SK-N-SH (cell line): ENCODE measurements at places on chromosomes 11 and 22. TPM values are rescaled to one million over a fixed set of nuclear protein-coding genes. Genes with fewer than 3 reads are reported as not detected.

DNA sequence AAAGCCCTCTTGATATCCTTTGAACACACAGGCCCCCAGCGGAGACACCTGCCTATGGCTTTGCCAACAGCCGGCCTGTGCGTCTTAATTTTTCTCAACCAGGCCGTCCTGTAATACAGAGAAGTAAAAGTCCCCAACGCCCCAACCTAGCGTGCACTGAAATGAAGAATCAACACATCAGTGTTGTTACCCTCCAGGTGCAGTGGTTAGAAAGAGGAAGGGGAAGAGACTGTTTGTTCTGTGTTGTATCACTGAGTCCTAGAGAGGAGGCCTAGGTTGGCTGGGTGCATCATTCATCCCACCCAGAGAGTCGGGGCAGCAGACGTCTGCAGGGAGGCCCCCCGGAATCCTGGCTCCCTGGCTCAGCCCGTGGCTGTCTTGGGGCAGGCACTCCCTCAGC lies 25.7 kb downstream of the SGSM1 start:
- H3K27me3 ChIP-seq, result no peaks in the 10 kb centered on the region
- no peak overlapping the region for H3K27ac ChIP-seq
- no peak overlapping the region for H3K4me3 ChIP-seq
- DNase-seq, result no peak
- no peaks in the 10 kb centered on the region for H3K4me1 ChIP-seq

GRCh38 chr11:10495464-10495786 lies 40.4 kb downstream of the AMPD3 start:
- peaks cover 7% of the 10 kb centered on the region for H3K4me1 ChIP-seq
- no peaks in the 10 kb centered on the region for H3K27me3 ChIP-seq
- H3K27ac ChIP-seq, result no peak overlapping the region
- no peak overlapping the region for H3K4me3 ChIP-seq
- DNase-seq, result no peak
- no peaks in the 10 kb centered on the region; the same call in 1 of the 2 replicates for H3K36me3 ChIP-seq

DNA sequence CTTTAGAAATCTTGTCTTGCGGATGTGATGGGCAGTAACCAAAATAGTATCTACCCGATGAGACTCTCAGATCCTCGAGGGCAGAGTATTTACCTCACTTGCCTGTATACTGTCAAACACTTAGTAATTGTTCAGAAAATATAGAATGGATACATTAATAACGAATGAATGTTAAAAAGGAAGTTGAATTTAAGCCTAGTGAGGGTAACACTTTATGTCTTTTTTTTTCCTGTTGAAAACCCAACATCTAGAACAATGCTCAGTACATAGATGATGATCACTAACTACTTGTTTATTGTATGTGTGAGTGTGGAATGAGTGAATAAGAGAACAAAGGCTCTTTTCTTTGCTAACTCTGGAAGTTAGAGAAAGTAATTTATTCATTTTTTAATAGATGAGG lies 195.7 kb downstream of the MIAT start:
- no peak overlapping the region for H3K27ac ChIP-seq
- no peaks in the 10 kb centered on the region for H3K4me1 ChIP-seq
- no peak overlapping the region for H3K4me3 ChIP-seq
- no peak for DNase-seq

DNA sequence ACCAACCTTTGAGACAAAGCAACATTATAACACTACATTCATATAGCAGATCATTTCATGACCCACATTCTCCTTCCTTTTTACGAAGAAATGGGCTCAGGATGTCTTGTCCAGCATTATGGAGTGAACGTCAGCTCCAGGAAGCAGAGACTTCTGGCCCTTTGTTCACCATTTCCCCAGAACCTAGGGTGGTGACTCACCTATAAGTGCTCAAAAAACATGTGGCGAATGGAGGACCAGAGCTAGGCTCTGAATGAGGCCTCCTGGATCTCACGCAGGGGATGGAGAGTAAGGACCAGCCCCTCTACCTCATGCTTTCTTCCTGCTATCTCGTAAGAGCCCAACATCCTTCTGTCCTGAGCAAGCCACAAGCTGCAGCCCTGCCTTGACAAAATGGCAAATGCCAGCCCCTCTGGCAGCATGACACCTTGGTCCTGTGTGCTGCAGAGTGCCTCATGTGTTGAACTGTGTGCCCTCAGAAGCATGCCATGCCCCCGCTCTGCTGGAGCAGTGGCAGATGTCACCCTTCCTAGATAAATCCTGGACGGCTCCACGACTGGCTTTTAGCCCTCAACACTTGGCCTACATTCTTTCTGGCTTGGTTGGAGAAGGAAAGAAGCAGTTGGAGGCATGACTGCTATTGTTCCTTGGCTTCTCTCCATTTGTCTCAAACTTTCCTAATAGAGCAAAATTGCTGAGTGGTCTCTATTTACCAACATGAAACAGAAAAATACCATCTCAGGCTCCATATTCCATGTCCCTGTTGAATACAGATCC lies 6.5 kb upstream of the ST3GAL4 start:
- H3K36me3 ChIP-seq, result peaks cover 10% of the 10 kb centered on the region
- H3K4me1 ChIP-seq, result peaks cover 24% of the 10 kb centered on the region; the same call in 1 of the 2 replicates
- H3K27ac ChIP-seq, result no peak overlapping the region
- no peak for DNase-seq

DNA sequence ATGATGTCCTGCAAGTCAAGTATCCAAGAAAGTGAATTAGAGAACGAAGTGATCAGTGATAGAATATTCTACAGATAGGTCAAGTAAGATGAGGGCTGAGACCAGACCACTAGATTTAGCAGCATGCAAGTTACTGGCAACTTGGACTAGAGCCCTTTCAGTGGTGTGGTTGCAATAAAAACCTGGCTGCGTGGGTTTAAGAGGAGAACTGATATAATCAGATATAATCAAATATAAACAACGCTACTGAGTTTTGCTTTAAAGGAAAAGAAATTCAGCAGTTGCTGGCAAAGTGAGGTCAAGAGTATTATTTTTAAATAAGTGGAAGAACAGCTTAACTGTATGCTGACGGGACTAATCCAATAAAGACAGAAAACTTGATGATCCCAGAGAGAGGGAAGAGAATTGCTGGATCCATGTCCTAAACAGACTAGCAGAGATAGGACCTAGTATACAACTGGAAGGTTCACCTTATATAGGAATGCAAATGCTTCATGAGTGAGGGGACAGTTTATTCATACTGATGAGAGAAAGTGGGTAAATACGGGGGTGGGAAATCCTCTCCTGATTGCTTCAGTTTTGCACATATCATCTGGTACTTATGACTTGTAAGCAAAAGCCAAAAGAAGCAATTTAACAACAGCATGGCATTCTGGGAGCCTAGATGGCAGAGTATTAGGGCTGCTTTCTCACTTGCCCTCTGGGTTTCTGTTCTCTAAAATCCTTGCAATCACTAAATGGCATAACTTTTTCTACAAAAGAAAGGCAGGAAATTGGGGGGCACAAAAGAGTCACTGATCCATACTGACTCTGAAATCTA lies 146.2 kb downstream of the RBFOX2 start:
- H3K4me3 ChIP-seq, result no peak overlapping the region
- H3K36me3 ChIP-seq, result peaks cover 4% of the 10 kb centered on the region; the same call in 1 of the 2 replicates
- H3K27ac ChIP-seq, result peak overlapping the region; percentile 81
- H3K27me3 ChIP-seq, result no peaks in the 10 kb centered on the region

- DNase-seq, result no peak
- H3K27ac ChIP-seq, result no peak overlapping the region
- no peaks in the 10 kb centered on the region for H3K27me3 ChIP-seq
- H3K36me3 ChIP-seq, result no peaks in the 10 kb centered on the region
- no peak overlapping the region for H3K4me3 ChIP-seq
These were observed 59.2 kb downstream of the CACNG2 start for GRCh38 chr22:36644333-36644757.

GRCh38 chr11:116533186-116533825 lies 239.5 kb downstream of the BUD13 start:
- H3K27me3 ChIP-seq, result peaks cover 13% of the 10 kb centered on the region; the same call in 1 of the 2 replicates
- no peak overlapping the region for H3K4me3 ChIP-seq
- no peaks in the 10 kb centered on the region for H3K4me1 ChIP-seq
- H3K36me3 ChIP-seq, result no peaks in the 10 kb centered on the region
- H3K27ac ChIP-seq, result peak overlapping the region; percentile 83

- DNase-seq, result peak; percentile 82
- H3K27ac ChIP-seq, result peak overlapping the region; percentile 88
- peaks cover 23% of the 10 kb centered on the region; the same call in 1 of the 2 replicates for H3K4me1 ChIP-seq
- peak overlapping the region; percentile 88 for H3K4me3 ChIP-seq
These were observed 563 bp downstream of the MDK start for GRCh38 chr11:46381819-46382645.

GRCh38 chr11:116073854-116074837 lies 569.9 kb upstream of the CADM1 start:
- H3K4me1 ChIP-seq, result peaks cover 28% of the 10 kb centered on the region; the same call in 1 of the 2 replicates
- H3K27me3 ChIP-seq, result no peaks in the 10 kb centered on the region
- H3K4me3 ChIP-seq, result no peak overlapping the region
- no peaks in the 10 kb centered on the region for H3K36me3 ChIP-seq
- no peak for DNase-seq
- no peak overlapping the region for H3K27ac ChIP-seq

DNA sequence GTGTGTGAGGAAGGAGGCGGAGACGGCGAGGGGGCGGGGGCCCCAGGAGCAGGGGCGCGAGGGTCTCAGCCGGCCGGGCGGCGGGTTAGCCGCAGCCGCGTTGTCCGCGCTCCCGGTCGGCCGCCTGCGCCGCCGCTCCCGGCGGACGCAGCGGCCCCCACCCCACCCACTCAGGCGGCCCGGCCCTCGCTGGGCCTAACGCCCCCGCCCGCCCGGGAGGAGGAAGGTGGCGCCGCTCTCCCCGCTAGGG lies at the start of gene FCHSD2:
TSS of gene FCHSD2 (minus strand) at position 191 of the 250 bp plus-strand sequence. CDS start 441 bp downstream, outside the sequence.
- peak within 1 kb of the TSS; percentile 79 for H3K27ac ChIP-seq
- H3K4me1 ChIP-seq, result peaks cover 20% of the 10 kb centered on the region
- H3K27me3 ChIP-seq, result no peaks in the 10 kb centered on the region
- H3K36me3 ChIP-seq, result peaks cover 7% of the 10 kb centered on the region; the same call in 1 of the 2 replicates

GRCh38 chr11:128715691-128716561 lies 22.1 kb downstream of the FLI1 start:
- no peak overlapping the region for H3K4me3 ChIP-seq
- H3K27ac ChIP-seq, result peak overlapping the region; percentile 76
- DNase-seq, result no peak
- H3K27me3 ChIP-seq, result no peaks in the 10 kb centered on the region
- H3K4me1 ChIP-seq, result peaks cover 29% of the 10 kb centered on the region

- H3K4me3 ChIP-seq, result no peak overlapping the region
- no peaks in the 10 kb centered on the region for H3K27me3 ChIP-seq
- no peaks in the 10 kb centered on the region for H3K4me1 ChIP-seq
- peak; percentile 41 for DNase-seq
- no peak overlapping the region for H3K27ac ChIP-seq
These were observed 72.0 kb downstream of the SLC5A12 start for GRCh38 chr11:26649884-26650283.

DNA sequence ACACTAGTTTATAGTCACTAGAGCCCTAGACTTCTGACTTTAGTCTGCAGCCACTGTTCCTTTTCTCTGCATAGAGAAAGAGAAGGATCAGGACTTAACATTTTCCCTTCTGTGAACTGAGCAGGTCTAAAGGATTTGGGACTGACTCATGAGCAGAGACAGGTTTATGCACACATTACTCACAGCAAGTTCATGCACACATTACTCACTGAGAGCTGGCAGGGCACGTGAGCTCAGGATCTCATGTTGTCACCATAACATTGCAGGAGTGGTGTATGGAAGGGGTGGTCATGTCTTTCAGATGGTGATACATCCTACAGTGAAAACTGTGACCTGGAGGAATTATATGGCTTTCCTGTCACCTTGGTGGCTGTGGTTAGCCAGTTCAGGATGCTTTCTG lies 56.4 kb downstream of the CEP164 start:
- no peak overlapping the region for H3K4me3 ChIP-seq
- H3K27ac ChIP-seq, result no peak overlapping the region
- H3K36me3 ChIP-seq, result peaks cover 53% of the 10 kb centered on the region
- peaks cover 12% of the 10 kb centered on the region; the same call in 1 of the 2 replicates for H3K4me1 ChIP-seq
- no peak for DNase-seq
- H3K27me3 ChIP-seq, result no peaks in the 10 kb centered on the region

- no peak overlapping the region for H3K27ac ChIP-seq
- no peak overlapping the region for H3K4me3 ChIP-seq
- H3K36me3 ChIP-seq, result no peaks in the 10 kb centered on the region
- no peaks in the 10 kb centered on the region for H3K27me3 ChIP-seq
- DNase-seq, result no peak
These were observed 4.0 kb downstream of the USP28 start for GRCh38 chr11:113871336-113871735.

DNA sequence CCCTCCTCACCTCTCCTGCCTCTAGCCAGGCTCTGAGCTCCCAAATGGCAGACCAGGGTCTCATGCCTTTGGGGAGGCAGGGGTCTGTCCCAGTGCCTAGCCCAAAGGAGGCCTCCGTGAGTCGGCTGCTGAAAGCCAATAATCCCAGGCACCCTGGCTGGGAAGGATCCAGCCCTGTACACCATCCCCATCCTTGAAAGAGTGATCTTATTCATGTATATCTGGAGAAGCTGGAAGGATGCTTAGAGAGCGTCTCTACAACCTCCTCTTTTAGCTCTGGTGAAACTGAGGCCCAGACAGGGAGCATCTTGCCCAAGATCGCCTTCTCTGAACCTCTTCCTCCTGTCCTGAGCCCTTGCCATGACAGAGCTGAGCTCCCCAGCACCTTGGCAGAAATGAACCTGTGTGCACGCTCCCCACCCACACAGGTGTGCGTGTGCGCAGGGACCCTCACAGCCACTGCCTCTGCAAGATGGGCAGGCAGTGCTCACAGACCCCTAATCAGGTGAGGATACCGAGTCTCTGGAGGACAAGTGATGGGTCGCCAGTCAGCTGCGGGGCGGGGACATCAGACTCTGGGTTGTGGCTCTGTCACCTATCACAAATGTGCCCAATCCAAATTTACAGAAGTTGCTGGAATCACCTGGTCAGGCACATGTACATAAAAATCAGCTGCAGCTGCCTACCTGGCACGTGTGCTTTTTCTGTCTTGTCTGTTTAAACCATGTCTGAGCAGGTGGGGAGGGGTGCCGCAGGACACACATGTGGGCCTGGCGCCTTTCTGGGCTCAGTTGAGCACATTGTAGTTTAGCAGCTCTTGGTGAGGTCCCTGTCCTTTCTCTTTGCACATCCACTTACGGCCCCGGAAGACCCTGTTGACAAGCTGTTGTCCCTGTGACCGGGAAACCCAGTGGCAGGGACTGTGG lies 49.3 kb upstream of the WNT7B start:
- H3K4me3 ChIP-seq, result no peak overlapping the region
- DNase-seq, result peak; percentile 29
- H3K27ac ChIP-seq, result no peak overlapping the region

DNA sequence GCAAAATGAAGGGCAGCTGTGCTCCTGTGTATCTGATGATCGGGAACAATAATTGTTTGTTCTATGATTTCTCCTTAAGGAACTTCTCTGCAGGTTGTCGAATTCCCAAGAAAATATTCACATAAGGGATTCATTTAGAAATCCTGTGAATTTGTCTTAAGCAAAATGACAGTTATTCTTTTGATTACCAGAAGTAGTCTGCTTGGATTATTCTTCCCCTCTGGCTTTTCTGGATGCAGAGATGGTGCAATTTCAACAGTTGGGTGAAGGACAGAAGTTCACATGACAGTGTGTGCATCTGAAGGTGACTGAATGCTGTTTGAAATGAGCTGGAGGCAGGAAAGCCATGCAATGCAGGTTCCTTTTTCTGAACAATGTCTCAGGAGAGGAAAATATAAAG lies 137.2 kb upstream of the MTMR2 start:
- H3K4me3 ChIP-seq, result no peak overlapping the region
- peaks cover 22% of the 10 kb centered on the region for H3K36me3 ChIP-seq
- DNase-seq, result no peak
- no peaks in the 10 kb centered on the region for H3K27me3 ChIP-seq

The UBE4A gene
- 7.7 and 9.3 TPM in 2 replicates for polyA plus RNA-seq

The CYB5R2 gene
- 0.20 and 0.23 TPM in 2 replicates for polyA plus RNA-seq

The DEUP1 gene
- polyA plus RNA-seq, result not detected in 2 replicates

The MTCH2 gene
- 115 and 132 TPM in 2 replicates for polyA plus RNA-seq

The RIMBP3B gene
- 0.02 TPM in 1 of 2 replicates, not detected in the other for polyA plus RNA-seq
